Hematopoietic multipotent progenitor cell treated with erythropoietin and hydrocortisone succinate and interleukin-3 and kit ligand, for 15 days (in vitro differentiated cells): ENCODE measurements at places on chromosomes 11 and 22.

GRCh38 chr22:22949953-22950352 lies 62.3 kb downstream of the IGLL5 start:
- DNase-seq: no peak

- DNase-seq: no peak
Observed at GRCh38 chr11:59173080-59173963, 1.4 kb downstream of the DTX4 start.

- no peak for DNase-seq
Observed at GRCh38 chr11:114195981-114196731, 100.0 kb upstream of the NNMT start.

- DNase-seq: no peak
Observed at GRCh38 chr11:132357811-132358572, 987.6 kb downstream of the NTM start.

DNA sequence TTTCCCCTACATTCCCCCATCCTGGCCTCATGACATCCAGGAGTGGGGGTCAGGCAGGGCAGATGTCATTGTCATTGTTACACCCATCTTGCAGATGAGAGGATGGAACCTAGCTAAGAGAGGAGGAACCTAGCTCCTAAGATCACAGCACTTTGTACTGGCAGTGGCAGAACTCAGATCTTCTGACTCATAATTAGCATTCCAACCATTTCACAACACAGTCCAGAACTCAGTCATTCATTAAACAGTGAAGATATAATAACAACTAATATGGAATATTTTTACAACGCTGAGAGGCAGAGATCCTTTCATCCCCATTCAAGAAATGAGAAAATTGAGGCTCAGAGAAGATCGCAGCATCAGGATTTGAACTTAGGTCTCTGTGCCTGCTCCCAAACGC lies 127.8 kb downstream of the CHST1 start:
- DNase-seq: no peak

DNA sequence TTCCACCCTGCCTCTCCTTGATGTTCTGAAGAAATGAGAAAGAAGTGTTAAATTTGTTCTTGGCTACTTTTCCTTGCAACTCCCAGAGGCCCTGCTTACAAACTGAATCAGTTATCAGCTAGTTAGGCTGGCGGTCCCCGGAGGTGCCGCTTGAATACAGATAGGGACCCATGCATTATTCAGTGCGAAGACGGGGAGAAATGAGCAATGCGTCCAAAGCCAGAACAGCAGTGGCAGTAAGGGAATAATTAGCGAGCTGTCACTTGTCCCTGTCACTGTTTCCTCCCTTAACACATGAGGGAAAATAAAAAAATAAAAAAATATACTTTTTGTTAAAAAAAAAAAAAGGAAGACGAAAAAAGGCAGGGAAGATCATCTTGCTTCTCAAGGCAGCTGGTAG lies 528.1 kb downstream of the MN1 start:
- DNase-seq: no peak

DNA sequence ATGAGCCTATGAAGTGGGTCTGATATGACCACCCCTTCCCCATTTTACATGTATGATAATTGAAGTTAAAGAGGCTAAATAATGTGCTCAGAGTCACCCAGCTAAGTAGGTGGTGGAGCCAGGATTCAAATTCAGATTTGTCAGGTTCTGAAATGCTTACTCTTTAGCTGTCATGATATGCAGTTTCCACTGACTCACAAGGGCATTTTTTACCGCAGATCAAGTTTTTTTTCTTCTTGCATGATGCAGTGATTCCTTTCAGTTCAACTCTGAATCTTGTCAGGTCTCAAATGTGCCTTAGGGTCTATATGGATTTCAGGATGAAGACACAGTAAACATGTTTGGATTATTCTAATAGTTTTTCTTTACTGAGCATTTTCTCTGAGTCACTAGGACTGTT lies 12.6 kb upstream of the TRIM44 start:
- no peak for DNase-seq

DNA sequence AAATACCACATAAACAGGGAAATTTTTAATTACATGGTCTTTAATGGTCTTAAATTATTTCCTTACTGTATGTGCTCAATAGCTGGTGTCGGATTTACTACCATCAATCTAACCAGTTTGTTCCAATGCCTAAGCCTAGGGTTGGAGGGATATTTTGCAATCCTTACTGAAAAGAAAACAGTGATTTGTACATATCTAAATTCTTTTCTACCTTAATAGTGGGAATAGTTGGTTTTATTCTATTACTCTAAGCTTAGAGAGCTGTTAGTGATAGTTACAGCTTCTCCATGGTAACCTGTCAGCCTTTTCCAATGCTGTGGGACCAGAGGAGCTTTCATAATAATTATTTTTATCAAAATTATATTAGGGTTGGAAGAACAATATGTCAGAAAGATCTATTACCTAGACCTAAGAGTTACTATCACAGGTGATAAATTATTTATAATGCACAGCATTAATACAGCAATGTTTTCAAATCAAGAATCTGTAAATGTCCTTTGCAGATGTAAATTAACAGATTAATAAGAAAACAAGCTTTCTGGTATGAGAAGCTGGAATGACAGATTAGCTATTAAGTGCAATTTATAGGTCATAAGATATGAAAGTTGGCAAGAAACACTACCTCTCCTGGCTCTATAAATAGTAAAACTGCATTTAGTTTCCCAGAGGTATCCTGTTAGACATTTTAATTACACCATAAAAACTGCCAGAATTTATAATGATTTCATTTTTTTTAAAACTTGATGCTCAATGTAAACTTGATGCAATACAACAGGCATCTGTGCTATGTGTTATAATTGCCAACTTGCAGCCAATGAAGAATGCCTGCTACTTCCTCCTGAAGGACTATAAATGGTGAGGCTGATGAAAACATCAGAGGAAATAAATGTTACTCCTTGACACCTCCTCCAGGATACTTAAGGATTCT lies 262.0 kb upstream of the PITPNB start:
- DNase-seq: no peak

DNA sequence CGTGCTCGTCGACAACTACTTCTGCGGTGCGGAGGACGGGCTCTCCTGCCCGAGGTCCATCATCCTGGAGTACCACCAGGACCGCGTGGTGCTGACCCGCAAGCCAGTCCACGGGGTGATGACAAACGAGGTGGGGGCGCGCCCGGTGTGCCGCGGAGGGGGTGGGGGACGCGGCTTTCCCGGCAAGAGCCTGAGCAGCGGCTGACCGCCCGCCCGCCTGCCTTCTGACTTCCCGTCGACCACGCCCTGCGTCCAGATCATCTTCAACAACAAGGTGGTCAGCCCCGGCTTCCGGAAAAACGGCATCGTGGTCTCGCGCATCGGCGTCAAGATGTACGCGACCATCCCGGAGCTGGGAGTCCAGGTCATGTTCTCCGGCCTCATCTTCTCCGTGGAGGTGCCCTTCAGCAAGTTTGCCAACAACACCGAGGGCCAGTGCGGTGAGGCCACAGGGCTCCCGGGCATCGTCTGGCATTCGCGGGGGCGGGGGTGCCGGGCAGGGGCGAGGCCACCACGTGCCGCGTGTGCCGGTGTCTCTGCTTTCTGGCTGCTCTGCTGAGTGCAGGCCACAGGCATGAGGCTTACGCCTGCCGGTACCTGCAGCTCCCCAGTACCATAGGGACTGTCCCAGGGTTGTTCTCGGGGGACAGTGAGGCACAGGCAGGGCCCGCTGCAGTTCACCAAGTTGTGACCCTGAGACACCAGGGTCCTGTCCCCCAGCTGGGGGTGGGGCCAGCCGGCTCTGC lies 28.5 kb upstream of the MUC5B start:
- no peak for DNase-seq

DNA sequence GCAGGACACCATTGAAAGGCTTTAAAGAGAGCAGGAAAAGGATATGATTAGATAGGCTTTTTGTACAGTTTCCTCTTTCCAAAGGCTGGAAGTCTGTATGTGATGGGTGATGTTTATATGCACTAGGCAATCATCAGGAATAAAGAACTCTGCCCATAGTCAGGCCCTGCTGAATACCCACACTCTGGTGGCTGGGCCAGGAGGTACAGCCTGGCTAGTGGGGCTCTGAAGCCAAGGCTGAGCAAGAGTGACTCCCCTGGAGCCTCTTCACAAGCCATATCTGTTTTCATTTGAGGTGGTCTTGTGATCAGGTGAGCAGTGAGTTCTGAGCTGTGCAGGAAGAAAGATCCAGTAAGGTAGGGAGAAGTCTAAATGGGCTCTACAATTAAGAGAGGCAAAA lies 539.9 kb upstream of the CCDC90B start:
- DNase-seq: no peak

DNA sequence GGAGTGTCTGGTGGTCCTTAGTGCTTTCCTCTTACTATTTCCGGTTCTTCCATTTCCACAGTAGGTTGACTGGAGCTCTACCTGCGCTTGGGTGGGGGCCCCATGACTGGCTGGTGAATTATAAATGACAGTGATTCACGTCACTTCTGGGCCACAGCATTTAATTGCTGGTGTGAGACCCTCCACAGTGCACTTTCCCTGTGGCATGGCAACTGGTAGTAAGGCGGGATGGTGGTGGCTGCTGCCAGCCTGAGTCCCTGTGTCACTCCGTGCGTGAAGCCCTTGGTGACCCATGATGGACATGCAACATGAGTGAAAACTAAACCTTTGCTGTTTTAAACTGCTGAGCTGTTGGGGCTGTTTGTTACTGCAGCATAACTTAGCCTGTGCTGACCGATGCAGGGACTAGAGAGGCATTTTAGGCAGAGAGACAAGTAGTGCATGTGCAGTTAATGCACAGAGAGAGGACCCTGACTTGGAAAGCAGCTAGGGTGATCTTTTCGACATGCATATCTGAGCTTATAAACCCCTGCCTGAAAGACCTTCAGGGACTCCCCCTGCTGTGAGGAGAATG lies 3.1 kb downstream of the PRDM11 start:
- no peak for DNase-seq

- no peak for DNase-seq
Observed at GRCh38 chr11:117828611-117829368, 4.2 kb upstream of the FXYD2 start.

DNA sequence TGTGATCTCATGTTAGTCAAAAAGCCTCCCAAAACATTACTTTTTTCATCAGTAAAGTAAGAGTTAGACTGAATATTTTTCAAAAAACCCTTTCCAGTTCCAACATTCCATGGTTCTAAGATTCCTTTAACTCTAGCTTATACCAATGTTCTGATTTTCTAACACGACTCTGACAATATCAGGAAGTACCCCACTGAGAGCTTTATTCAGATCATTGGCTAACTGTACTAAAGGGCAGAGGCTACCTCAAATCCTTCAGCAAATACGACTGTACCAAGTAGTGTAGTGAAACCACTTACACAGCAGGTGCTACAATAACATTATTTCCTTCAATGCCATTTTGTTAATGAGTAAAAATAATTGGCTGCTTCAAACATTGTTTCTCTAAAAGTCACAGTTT lies 213.4 kb upstream of the PITPNB start:
- no peak for DNase-seq

GRCh38 chr11:103594283-103594682 lies 442.2 kb upstream of the DDI1 start:
- no peak for DNase-seq

GRCh38 chr22:24124247-24124646 lies 57.0 kb upstream of the SUSD2 start:
- DNase-seq: no peak

DNA sequence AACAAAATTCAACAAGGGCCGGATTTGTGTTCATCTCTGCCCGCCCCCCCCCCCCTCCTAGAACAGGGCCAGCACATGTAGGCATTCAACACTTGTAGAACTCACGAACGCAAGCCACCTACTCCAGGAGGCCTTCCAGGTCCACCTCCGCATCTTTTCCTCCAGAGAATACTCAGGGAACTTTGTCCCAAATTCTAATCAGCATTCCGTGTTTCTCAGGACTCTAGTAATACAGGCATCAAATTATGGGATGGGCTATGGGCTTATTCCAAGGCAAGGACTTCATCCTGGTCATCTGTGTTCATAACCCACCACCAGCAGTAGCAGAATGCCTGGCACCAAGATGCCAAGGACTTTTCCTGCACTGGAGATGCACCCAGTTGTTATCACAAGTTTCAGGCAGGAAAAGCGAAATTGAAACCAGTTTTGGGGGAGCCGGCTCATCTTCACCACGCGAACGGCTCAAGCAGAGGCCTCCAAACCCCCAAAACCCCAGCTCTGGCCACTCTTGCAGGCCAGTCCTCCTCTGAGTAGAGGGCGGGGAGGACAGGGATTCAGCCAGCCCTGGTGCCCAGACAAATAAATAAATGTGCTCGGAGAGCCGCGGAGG lies 462 bp downstream of the UBE2L6 start:
- peak; percentile 64 for DNase-seq

- no peak for DNase-seq
Observed at GRCh38 chr11:92536883-92537282, 312.3 kb downstream of the FAT3 start.

DNA sequence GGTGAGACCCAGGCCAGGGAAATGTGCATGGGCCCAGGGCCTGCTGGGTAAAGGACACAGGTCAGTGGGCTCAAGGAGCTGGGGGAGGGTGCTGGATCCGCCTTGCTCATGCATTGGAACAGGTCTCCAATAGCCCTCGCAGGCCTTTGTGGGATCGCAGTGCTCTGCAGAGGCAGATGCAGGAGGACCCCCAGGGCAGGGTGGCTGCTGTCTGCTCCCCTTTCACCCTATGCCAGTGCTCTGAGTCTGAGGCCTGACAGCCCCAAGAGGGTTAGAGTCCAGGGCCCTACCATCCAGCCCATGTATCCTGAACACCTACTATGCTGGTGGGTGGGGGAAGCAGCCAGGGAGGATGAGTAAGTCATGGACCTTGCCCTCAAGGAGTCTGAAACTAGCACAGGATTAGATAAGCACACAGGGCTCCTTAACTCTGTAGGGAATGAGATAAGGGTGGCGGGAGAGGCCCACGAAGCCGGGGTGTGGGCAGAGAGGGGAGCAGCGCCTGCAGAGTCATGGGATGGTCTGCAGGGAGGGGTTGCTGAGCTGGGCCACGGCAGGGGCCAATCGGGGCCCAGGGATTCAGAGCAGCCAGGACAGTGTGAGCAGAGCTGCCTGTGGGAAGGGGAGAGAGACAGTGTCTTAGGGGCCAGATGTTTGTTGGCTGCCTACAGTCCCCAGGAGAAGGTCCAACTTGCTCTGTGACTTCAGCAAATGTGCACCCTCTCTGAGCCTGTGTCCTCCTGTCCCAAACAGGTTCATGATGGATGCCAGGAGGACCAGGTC lies 10.5 kb upstream of the EHD1 start:
- peak; percentile 96 for DNase-seq

DNA sequence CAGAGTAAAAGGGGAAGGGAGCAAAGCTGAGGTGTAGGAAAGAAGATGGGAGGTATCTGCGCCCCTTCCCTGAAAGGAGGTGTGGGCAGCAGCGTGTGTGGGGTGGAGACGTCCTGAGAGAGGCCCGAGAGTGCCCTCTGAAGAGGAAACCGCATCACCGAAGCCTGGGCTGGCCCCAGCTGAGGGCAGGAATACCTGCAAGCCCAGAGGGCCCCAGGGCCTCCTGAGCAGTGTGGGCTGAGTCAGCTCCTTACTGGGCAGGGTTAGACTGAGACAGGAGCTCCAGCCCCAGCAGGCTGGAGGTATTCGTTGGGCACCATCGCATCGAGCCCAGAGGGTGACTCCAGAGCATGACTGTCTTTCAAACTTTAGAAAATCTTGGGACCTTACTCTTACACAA lies 534.0 kb upstream of the B3GAT1 start:
- DNase-seq: no peak
